ENCODE measurements at places on chromosomes 6 and 20. TPM values are rescaled to one million over a fixed set of nuclear protein-coding genes. Genes with fewer than 3 reads are reported as not detected.

BFSP1 gene
- 0.23 TPM for total RNA-seq

FOXA2 gene
- not detected for total RNA-seq

HLA-DPA1 gene
- total RNA-seq: 11.4 TPM

CLIC5 gene
- 6.6 TPM for total RNA-seq

PRPH2 gene
- not detected for total RNA-seq

FAM120B gene
- total RNA-seq: 17.2 TPM

CCM2L gene
- total RNA-seq: not detected

KIFC1 gene
- 91.7 TPM for total RNA-seq

CLDN20 gene
- total RNA-seq: not detected

TRERF1 gene
- 37.2 TPM for total RNA-seq

MUC22 gene
- total RNA-seq: not detected

LY6G5C gene
- total RNA-seq: 6.9 TPM

REM1 gene
- total RNA-seq: not detected

RIPPLY2 gene
- not detected for total RNA-seq

ZFP57 gene
- total RNA-seq: not detected

LKAAEAR1 gene
- total RNA-seq: not detected

MPIG6B gene
- total RNA-seq: 0.10 TPM

RSPO3 gene
- not detected for total RNA-seq

ADGB gene
- 0.14 TPM for total RNA-seq

BPIFB2 gene
- total RNA-seq: not detected

C6orf58 gene
- not detected for total RNA-seq

SIRPD gene
- not detected for total RNA-seq

ULBP3 gene
- total RNA-seq: 1.1 TPM

OOEP gene
- total RNA-seq: 0.77 TPM

GRM1 gene
- total RNA-seq: not detected

TTLL9 gene
- total RNA-seq: not detected

FLRT3 gene
- not detected for total RNA-seq

UBE2C gene
- total RNA-seq: 197 TPM

LRP11 gene
- 6.0 TPM for total RNA-seq

CST5 gene
- not detected for total RNA-seq

MOG gene
- not detected for total RNA-seq

APOM gene
- 5.0 TPM for total RNA-seq

SRMS gene
- total RNA-seq: not detected

TPD52L1 gene
- 0.56 TPM for total RNA-seq

FOXF2 gene
- not detected for total RNA-seq

HRH3 gene
- not detected for total RNA-seq

BRD2 gene
- 238 TPM for total RNA-seq

PPIL4 gene
- total RNA-seq: 42.0 TPM

ANKRD66 gene
- not detected for total RNA-seq

PLCB4 gene
- total RNA-seq: not detected

COL9A3 gene
- total RNA-seq: 0.46 TPM

CD40 gene
- 3.6 TPM for total RNA-seq

MUC21 gene
- not detected for total RNA-seq

DDO gene
- not detected for total RNA-seq

FILIP1 gene
- total RNA-seq: 0.05 TPM

ADGRG6 gene
- total RNA-seq: 1.5 TPM

CST3 gene
- 0.22 TPM for total RNA-seq

ATAT1 gene
- total RNA-seq: 8.3 TPM

GSTA3 gene
- total RNA-seq: not detected

B4GALT5 gene
- total RNA-seq: 14.8 TPM

CLPSL2 gene
- total RNA-seq: not detected

SOD2 gene
- 66.8 TPM for total RNA-seq

GFOD1 gene
- total RNA-seq: 3.3 TPM

SLC52A3 gene
- total RNA-seq: not detected
